ENCODE measurements at places on chromosomes 2 and 18.

GRCh38 chr18:70390371-70391090 lies 101.7 kb downstream of the SOCS6 start:
- no peak for DNase-seq

DNA sequence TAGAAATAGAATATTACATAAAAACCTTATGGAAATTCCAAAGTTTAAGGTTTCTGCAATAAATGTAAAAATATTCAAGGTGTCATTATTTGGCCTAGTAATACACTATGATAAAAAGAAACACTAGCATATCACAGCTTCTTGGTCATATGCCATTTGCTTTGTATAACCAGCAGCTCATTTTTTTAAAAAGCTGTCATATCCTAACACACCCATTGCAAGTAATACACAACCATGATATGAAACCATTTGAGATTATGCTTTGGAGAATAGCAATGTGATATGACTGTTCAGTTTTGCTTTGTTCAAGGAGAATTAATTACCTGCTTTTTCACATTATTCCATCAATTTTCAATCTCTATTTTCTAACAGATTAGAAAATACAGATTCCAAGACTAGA lies 149.0 kb downstream of the IKZF2 start:
- DNase-seq: no peak

DNA sequence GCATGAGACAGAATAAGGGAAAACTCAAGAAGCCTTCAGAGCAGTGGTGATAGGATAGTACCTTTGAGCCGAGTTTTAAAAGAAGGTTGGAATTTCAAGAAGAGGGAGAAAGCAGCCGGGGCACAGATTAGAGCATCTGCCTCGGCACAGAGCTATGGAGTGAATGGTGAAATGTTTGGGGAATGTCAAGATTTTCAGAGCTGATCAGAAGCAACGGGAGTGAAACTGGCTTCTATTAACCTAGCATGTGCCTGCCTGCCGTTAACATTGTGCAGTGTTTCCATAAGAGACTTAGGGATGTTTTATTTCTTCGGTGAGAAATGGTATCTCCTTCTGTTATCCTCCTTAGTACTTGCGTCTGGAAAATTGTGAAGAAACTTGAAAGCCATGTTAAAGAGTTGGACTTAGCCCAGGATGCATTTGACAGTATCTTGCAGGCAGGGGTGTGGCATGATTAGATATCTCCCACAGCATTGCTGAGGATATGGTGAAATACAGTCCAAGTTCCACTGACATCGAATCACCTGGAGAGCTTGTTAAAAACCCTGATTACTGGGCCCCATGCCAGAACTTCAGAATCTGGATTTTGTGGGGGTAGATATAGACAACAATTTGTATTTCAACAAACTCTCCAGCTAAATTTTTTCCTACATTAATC lies 96.8 kb upstream of the PPP1CB start:
- DNase-seq: no peak

DNA sequence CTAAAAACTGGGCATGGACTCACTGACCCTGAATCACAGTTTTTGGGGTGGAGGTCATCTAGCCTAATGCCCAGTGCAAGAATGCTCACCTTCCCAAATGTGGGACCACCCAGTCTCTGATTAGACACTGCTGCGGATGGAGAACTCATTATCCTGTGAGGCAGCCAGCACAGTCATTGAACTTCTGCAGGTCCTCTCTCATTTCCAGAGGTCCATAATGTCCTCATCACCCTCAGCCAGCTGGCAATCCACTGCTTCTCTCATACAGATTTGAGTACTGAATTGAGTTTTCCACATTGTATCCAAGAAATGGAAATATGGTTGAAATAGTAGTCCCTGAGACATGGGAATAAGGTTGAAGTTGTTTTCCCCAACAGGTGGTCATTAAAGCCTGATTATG lies 5.0 kb upstream of the MYO5B start:
- no peak for DNase-seq

GRCh38 chr2:236875906-236876505 lies 209.7 kb upstream of the COPS8 start:
- no peak for DNase-seq

DNA sequence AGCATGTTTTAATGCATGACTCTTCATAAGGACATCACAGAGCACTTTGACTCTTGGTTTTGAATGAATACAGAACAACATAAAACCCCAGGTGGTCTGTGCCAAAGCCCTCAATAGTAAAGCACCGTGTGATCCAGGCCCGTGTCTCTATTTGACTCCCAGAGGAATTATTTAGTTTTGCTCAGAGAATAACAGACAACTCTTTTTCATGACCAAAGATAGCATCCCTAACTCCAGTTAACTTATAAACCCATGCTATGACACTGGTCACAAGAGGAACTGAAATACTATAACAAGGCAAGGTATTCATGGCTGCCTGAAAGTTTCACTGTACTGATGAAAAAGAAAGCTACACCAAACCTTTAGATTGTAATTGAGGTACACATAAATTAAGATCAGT lies 128.4 kb downstream of the IKZF2 start:
- no peak for DNase-seq

- no peak for DNase-seq
These were observed 35.5 kb downstream of the GKN2 start for GRCh38 chr2:68917034-68917718.
